ENCODE measurements at places on chromosomes 12 and 14. TPM values are rescaled to one million over a fixed set of nuclear protein-coding genes. Genes with fewer than 3 reads are reported as not detected.

ZFHX2 gene
- total RNA-seq: 0.65 TPM

SNAPC1 gene
- total RNA-seq: 17.8 TPM

NOPCHAP1 gene
- 7.1 TPM for total RNA-seq

CLEC4D gene
- total RNA-seq: not detected

FLVCR2 gene
- 5.3 TPM for total RNA-seq

PTPN21 gene
- 9.6 TPM for total RNA-seq

KRT85 gene
- total RNA-seq: not detected

KRT77 gene
- not detected for total RNA-seq

ARL1 gene
- 70.8 TPM for total RNA-seq

TMEM179 gene
- total RNA-seq: 0.65 TPM

TBX5 gene
- total RNA-seq: not detected

GLIPR1 gene
- total RNA-seq: 24.8 TPM

NGB gene
- total RNA-seq: not detected

CLEC4A gene
- not detected for total RNA-seq

P3H3 gene
- total RNA-seq: 58.1 TPM

GLT8D2 gene
- total RNA-seq: 0.76 TPM

GPR68 gene
- total RNA-seq: 0.96 TPM

TPH2 gene
- total RNA-seq: not detected

C14orf132 gene
- total RNA-seq: 0.98 TPM

EFS gene
- total RNA-seq: not detected

P2RX7 gene
- 3.6 TPM for total RNA-seq

SYNDIG1L gene
- total RNA-seq: not detected

SYCP3 gene
- 0.67 TPM for total RNA-seq

KRT75 gene
- total RNA-seq: not detected

SLCO1B1 gene
- total RNA-seq: not detected

NKX2-1 gene
- not detected for total RNA-seq

PRKAG1 gene
- 58.9 TPM for total RNA-seq

SIX6 gene
- not detected for total RNA-seq

NR1H4 gene
- total RNA-seq: not detected

C3AR1 gene
- total RNA-seq: 0.65 TPM

ERP29 gene
- total RNA-seq: 47.7 TPM

CACNA1C gene
- 0.98 TPM for total RNA-seq

DLGAP5 gene
- 24.2 TPM for total RNA-seq

SERPINA3 gene
- total RNA-seq: not detected

SLC8B1 gene
- total RNA-seq: 25.1 TPM

KLC1 gene
- total RNA-seq: 221 TPM

KLRB1 gene
- not detected for total RNA-seq

ESPL1 gene
- total RNA-seq: 6.2 TPM

OVCH1 gene
- total RNA-seq: not detected

CCDC177 gene
- total RNA-seq: not detected
